ENCODE measurements at places on chromosomes 4 and X.

GRCh38 chr4:78131403-78131802, 74.3 kb downstream of the FRAS1 start:
- no peak for DNase-seq
- H3K27ac ChIP-seq: no peak overlapping the region
- H3K4me3 ChIP-seq: no peak overlapping the region
- H3K4me1 ChIP-seq: no peaks in the 10 kb centered on the region
- H3K27me3 ChIP-seq: no peaks in the 10 kb centered on the region
- H3K36me3 ChIP-seq: no peaks in the 10 kb centered on the region

DNA sequence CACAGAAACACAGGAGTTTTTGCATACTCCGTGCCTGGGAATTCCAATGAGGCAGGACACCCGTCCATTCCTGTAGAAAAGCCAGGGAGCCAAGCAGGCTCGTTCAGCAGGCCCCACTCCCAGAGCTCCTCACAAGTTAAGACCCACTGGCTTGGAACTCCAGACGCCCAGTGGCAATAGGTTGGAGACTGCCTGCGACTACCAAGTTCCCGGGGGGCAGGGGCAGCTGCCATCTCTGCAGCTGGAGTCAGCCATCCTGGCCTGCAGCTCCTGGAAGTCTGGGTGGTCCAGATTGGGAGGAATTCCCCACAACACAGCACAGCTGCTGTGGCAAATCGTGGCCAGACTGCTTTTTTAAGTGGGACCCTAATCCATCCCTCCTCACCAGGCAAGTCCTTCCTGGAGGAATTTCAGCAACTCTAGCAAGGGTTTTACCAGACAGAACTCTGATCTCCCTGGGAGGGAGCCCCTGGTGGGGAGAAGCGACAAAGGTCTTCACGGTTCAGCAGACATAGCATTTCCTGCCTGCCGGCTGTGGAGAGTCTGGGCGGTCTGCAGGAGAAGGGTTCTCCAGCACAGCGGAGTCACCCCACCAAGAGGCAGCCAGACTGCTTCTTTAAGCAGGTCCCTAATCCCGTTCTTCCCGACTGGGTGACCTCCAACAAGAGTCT, 231.9 kb downstream of the STPG2 start:
- no peak overlapping the region for H3K27ac ChIP-seq
- no peak overlapping the region for H3K4me3 ChIP-seq
- no peaks in the 10 kb centered on the region for H3K36me3 ChIP-seq
- DNase-seq: no peak
- H3K4me1 ChIP-seq: no peaks in the 10 kb centered on the region
- no peaks in the 10 kb centered on the region for H3K27me3 ChIP-seq

DNA sequence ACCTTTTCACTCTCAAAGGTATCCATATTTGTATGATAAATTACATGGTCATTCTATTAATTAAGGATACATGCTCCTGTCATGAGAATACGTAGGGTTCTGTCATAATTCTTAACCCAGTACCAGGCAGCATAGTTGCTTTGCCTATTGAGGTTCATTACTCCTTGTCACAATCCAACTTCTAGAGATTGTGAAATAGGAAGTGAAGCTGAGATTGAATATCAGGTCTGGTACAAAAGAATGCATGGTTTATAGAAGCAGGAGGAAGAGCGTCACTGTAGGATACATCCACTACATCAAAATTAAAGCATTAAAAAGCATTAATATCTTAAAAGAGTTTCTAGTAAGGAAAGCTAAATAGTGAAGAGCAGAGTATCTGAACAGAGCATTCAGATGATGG, 647.0 kb downstream of the IQCM start:
- H3K4me1 ChIP-seq: no peaks in the 10 kb centered on the region
- no peaks in the 10 kb centered on the region for H3K27me3 ChIP-seq

DNA sequence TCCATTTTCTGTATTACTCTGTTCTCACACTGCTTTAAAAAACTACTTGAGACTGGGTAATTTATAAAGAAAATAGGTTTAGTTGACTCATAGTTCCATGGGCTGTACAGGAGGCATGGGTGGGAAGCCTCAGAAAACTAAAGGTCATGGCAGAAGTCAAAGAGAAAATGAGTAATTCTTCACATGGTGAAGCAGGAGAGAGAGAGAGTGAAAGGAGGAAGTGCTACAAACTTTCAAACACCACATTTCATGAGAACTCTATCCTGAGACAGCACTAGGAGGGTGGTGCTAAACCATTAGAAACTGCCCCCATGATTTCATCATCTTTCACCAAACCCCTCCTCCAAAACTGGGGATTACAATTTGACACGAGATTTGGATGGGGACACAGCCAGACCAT, 108.0 kb upstream of the PBDC1 start:
- no peak overlapping the region for H3K27ac ChIP-seq
- no peaks in the 10 kb centered on the region for H3K36me3 ChIP-seq
- no peak overlapping the region for H3K4me3 ChIP-seq
- no peaks in the 10 kb centered on the region for H3K27me3 ChIP-seq
- H3K4me1 ChIP-seq: no peaks in the 10 kb centered on the region
- no peak for DNase-seq

DNA sequence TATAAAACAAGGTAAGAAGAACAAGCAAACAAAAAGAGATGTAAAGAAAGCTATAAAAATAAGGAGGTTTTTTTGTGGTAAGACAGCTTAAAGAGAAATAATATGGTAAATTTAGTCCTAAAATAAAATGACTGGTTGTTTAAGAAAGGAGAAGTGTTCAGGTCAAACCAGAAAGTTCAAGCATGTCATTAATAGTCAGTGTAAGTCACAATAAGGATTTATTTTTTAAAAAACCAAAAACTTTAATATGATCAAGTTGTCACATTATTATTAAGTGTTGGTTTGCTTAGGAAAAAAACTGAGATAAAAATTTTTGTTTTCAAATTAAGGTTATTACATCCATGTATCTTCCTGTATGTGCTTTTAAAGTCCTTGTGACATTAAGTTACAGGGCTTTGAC, 19.1 kb downstream of the ASIC5 start:
- no peaks in the 10 kb centered on the region for H3K4me1 ChIP-seq
- no peak for DNase-seq
- H3K4me3 ChIP-seq: no peak overlapping the region
- no peaks in the 10 kb centered on the region for H3K36me3 ChIP-seq
- H3K27ac ChIP-seq: no peak overlapping the region

- H3K27ac ChIP-seq: no peak overlapping the region
- no peak overlapping the region for H3K4me3 ChIP-seq
- DNase-seq: no peak
- no peaks in the 10 kb centered on the region for H3K27me3 ChIP-seq
Measured at GRCh38 chr4:109234596-109234995, 67.9 kb downstream of the COL25A1 start.

- H3K36me3 ChIP-seq: no peaks in the 10 kb centered on the region
- no peak overlapping the region for H3K4me3 ChIP-seq
- no peaks in the 10 kb centered on the region for H3K4me1 ChIP-seq
- no peaks in the 10 kb centered on the region for H3K27me3 ChIP-seq
- no peak overlapping the region for H3K27ac ChIP-seq
- DNase-seq: no peak
Measured at GRCh38 chrX:16250296-16250695, 83.0 kb downstream of the MAGEB17 start.

DNA sequence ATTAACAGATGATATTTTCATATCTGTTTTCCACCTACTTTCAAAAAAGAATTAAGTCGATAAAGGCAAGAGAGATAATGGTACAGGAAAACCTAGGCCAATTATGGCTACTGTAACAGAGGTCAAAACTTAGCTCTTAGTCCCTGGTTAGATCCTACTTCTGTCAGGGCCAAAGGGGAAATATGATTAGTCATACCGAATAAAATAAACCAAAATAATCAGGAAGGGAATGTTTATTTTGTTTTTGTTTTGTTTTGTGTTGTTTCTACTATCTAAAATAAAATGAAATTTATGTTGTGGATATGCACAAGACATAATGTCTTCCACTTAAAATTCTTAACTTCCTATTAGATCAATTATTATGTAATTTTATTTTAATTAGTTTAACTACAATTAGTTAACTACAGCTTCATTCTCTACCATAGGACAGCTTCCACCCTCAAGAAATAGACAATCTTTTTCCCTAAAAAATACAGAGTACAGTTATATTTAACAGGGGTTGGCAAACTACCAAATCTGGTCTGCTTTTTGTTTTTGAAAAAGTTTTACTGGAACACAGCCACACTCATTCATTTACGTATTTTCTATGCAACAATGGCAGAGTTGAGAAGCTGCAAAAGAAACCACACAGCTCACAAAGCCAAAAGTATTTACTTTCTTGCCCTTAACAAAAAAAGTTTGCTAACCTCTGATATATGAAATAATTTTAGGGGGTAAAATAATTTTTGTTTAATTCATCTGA, 25.4 kb downstream of the TMEM47 start:
- H3K27ac ChIP-seq: no peak overlapping the region
- no peak for DNase-seq
- H3K4me1 ChIP-seq: no peaks in the 10 kb centered on the region
- no peaks in the 10 kb centered on the region for H3K36me3 ChIP-seq

GRCh38 chrX:39675619-39676018, 422.1 kb downstream of the BCOR start:
- no peak for DNase-seq
- H3K36me3 ChIP-seq: no peaks in the 10 kb centered on the region
- no peaks in the 10 kb centered on the region for H3K4me1 ChIP-seq
- H3K4me3 ChIP-seq: no peak overlapping the region
- H3K27ac ChIP-seq: no peak overlapping the region
- no peaks in the 10 kb centered on the region for H3K27me3 ChIP-seq

DNA sequence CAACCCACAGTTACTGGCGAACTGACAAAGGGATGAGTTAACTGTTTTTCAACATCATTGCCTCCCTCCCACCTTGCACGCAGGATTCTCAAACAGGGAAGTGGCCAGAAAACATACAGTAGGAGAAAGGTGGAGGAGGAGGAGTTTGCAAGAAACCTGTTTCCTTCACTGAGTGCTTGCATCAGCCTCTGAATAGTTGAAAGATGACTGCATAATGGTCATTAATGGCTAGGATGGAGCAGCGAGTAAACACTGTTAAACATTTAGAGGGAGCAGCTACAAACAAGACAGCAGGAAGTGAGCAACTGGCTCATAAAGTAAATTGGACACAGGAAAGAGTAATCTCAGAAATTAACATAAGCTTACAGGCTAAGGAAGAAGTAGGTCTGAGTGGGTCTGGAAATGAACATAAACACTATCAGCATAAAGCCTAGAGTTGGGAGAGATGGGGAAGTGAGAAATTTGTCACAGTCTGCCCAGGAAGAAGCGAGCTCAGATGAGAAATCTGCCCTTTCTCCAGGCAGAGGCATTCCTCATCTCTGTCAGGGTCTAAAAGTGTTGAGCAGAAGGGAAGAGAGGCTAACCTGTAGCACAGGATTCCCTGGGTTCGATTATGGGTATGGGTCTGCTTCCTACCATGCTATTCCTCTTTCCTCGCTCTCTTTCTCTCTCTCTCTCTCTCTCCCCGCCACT, 38.6 kb downstream of the TRPC5OS start:
- no peak overlapping the region for H3K27ac ChIP-seq
- H3K36me3 ChIP-seq: no peaks in the 10 kb centered on the region
- DNase-seq: no peak
- H3K4me1 ChIP-seq: no peaks in the 10 kb centered on the region
- H3K27me3 ChIP-seq: no peaks in the 10 kb centered on the region

DNA sequence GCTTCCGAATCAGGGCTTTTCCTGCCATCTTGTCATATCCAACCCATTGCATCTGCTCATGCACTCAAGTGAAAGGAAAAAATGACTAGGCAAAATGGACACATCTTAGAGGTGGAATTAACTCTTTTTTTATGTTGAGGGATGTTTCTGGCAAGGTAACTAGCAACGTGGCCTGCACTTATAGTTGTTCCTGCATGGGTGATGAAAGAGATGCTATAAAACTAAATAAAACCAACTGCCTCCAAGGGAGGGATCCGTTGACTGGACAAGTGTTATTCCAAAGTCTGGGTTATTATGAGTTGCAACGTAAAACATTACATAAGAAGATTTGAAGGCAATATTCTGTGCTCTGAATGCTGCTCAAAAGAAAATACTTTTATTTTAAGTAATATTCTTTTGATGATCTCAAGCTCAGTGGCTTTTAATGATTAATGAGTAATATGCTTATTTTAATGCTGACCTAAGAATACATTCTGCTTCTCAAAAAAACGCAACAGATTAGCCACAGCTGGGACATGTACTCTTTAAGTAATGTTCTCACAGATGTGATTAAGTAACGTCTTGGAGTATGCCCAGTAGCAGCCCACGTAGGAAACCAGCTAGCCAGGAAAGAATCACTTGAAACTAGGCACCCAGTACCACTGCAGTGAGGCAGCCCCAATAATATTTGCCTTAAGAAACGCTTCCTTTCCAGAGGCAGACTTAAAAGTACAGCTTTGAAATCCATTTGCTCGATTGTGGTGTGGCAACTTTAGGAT, 27.4 kb downstream of the KLF3 start:
- H3K4me1 ChIP-seq: peaks cover 60% of the 10 kb centered on the region
- no peaks in the 10 kb centered on the region for H3K36me3 ChIP-seq
- H3K4me3 ChIP-seq: no peak overlapping the region
- H3K27ac ChIP-seq: peak overlapping the region; percentile 17

- no peak overlapping the region for H3K27ac ChIP-seq
- H3K36me3 ChIP-seq: no peaks in the 10 kb centered on the region
- no peak for DNase-seq
- peaks cover 8% of the 10 kb centered on the region for H3K4me1 ChIP-seq
- no peak overlapping the region for H3K4me3 ChIP-seq
Measured at GRCh38 chr4:121827853-121828252, 4.2 kb upstream of the CCNA2 start.

DNA sequence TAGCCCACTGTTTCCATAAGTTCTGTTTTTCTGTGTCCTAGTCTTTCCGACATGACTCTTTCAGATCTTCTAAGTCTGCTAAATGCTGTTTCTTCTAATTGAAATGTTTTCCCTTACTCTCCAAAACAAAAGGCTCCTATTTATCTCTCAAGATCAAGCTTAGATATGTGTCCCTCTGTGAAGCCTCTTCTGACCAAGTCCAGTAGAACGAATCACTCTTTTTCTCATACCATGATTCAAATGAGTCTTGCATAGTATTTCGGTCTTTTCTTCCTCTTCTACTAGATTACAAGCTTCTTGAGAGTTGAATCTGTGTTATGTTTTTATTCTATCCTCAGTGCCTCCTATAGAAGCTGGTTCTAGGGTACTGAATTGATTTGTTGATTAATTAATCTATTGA, 45.3 kb upstream of the PRDM8 start:
- H3K4me1 ChIP-seq: peaks cover 5% of the 10 kb centered on the region
- no peak overlapping the region for H3K27ac ChIP-seq
- H3K27me3 ChIP-seq: no peaks in the 10 kb centered on the region
- no peak overlapping the region for H3K4me3 ChIP-seq
- DNase-seq: no peak
- no peaks in the 10 kb centered on the region for H3K36me3 ChIP-seq

DNA sequence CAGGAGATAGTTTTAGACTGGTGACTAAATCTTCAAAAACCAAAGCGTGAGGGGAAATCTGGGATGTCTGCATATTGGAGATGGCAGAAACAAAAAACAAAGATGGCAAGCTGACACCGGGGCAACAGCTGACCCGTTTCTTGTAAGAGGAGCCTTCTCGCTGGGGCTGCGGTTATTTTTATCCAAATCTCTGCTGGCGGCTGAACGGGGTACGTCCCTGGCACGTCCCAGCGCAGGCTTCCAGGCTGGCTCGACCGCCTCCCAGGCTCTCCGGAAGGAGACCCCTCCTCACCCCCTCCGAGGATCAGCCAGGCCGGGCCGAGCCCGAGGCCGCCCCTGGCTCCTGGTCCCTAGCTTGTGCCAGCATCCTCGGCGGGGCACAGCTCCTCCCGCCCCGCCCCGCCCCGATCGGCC, 403 bp downstream of the SGCB start:
- peaks cover 42% of the 10 kb centered on the region for H3K4me1 ChIP-seq
- DNase-seq: no peak
- peak overlapping the region; percentile 80 for H3K4me3 ChIP-seq
- H3K27me3 ChIP-seq: no peaks in the 10 kb centered on the region
- peaks cover 3% of the 10 kb centered on the region for H3K36me3 ChIP-seq

Measured in vagina (tissue), 2 donors.